Astrocyte of the hippocampus (primary cell): ENCODE measurements at places on chromosomes 11 and 22.

DNA sequence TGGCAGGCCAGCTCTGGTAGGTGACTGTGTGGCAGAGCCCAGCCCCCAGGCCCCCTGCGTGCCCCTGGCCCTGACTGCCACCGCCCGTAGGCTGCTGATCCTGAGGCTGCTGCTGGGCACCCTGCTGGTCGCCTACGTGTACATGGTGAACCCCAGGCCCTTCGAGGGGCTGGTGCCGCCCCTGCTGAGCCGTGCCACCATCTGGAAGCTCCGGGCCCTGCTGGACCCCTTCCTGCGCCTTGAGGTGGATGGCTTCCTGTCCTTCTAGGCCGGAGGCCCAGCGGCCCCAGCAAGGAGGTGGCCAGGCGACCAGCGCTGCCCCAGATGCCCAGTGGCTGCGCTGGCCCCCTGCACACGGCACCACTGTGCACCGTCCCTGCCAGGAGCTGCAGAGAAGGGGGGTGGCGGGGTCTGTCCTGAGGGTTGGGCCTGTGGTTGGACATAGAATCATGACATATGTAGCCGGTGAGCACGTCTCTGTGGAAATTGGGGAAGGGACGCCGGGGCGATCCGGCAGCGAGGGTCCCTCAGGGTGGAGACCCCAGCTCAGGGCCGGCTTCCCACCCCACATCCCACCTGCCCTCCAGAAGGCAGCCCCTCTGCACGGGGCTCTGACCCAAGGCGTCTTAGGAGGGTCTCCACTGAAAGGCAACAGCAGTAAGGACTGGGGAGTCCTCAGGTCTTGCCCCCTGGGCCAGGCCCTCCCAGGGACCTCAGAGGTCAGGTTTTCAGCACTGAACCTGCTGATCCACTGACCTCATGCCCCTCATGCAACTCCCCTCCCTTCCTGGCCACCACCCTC, 185.4 kb downstream of the IGLL1 start:
- DNase-seq, result no peak

- no peak for DNase-seq
Observed at GRCh38 chr11:64802370-64803157, 450 bp downstream of the MAP4K2 start.

- peak; percentile 43 for DNase-seq
Observed at GRCh38 chr11:77747381-77747969, 73.0 kb downstream of the RSF1 start.

GRCh38 chr11:13857828-13858227, 104.7 kb upstream of the SPON1 start:
- no peak for DNase-seq

GRCh38 chr11:109071712-109072524, 350.1 kb upstream of the C11orf87 start:
- peak; percentile 87 for DNase-seq

GRCh38 chr22:48936391-48936790, 891.3 kb downstream of the BRD1 start:
- no peak for DNase-seq

GRCh38 chr11:2383852-2384804, 7.0 kb downstream of the CD81 start:
- DNase-seq, result no peak

GRCh38 chr11:62069374-62069773, 54.4 kb upstream of the INCENP start:
- DNase-seq, result no peak

DNA sequence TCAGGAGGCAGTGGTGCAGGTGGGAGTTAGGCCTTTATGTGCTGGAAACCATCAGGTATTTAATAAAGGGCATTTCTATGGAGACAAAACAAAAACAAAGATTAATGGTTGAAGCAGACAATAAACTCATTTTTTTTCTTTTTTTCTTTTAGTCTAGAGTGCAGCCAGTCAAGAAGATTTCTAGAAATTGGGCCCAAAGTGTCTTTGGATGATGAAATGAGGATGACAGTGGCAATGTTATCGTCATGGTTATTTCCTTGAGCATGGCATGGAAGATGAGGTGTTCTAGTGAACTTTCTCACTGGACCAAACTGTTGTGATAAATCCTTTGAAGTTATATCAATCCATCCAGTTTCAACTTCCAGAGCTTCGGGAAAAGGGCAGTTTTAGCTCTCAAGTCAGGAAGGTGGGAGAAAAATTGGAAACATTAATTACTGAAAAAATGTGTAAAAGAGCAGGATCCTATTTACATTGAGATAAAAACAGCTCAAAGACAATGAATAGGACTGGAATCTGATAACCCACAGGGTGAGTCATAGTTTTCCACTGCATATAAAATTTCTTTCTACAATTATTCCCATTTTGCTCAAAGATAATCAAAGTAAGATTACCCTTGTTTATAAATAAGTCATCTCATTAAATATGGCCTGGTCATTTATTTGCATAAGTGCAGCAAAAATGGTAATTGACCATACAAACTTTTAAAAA, 33.0 kb downstream of the PRR5L start:
- DNase-seq, result peak; percentile 28

GRCh38 chr11:12172493-12173013, 62.2 kb downstream of the MICAL2 start:
- no peak for DNase-seq

GRCh38 chr22:32444068-32444467, 20.2 kb downstream of the BPIFC start:
- DNase-seq, result no peak

GRCh38 chr11:113885897-113886296, 10.5 kb upstream of the USP28 start:
- DNase-seq, result no peak

DNA sequence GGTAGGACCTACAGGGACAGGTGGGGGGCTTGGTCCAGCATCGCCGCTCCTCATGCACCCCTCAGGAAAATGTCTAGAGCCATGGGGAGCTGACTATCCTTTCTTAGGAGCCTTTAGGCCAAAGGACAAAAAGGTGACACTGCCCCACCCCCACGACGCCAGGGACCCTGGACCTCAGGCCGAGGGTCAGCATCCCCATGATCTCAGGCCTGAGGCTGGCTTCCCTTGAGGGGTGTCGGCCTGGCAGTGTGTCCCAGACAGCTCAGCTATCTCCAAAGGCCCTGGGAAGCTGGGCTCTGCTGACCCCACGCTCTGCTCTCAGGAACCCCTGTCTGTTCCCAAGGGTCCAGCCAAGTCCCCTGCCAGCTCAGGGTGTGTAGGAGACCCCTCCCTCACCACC, 16.3 kb downstream of the MRGPRG start:
- DNase-seq, result no peak

DNA sequence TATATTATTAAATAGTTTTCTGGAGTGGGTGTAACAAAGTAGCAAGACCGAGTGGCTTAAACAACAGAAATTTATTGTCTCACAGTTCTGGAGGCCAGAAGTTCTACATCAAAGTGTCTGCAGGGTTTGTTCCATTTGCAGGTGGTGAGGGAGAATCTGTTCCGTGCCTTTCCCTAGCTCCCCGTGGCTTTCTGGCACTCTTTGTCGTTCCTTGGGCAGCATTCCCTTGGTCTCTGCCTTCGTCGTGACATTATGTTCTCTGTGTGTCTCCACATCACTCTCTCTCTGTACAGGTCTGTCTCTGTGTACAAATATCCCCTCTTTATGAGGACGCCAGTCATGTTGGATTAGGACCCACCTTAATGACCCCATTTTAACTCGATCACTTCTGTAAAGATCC, 38.2 kb downstream of the LDLRAD3 start:
- no peak for DNase-seq

GRCh38 chr22:38417252-38418060, 37.5 kb downstream of the KCNJ4 start:
- DNase-seq, result no peak

DNA sequence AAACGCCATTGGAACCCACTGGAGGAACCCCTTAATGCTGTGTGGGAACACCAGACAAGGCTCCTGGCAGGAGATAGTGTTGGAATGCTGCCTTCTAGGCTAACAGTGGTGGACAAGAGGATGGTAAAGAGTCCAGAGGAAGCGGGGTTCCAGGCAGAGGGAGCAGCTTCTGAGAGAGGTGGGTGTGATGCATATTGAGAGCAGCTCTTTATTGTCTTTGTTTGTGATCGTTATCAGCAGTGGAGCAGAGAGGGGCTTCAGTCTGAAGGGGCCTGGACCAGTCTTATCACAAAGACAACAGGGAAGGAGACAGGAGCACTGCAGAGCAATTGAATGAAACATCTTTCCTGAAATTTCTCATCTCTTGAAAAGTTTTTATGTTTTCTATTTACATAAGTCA, 106.8 kb upstream of the PLET1 start:
- no peak for DNase-seq

GRCh38 chr11:82810326-82810725, 76.7 kb upstream of the FAM181B start:
- no peak for DNase-seq

DNA sequence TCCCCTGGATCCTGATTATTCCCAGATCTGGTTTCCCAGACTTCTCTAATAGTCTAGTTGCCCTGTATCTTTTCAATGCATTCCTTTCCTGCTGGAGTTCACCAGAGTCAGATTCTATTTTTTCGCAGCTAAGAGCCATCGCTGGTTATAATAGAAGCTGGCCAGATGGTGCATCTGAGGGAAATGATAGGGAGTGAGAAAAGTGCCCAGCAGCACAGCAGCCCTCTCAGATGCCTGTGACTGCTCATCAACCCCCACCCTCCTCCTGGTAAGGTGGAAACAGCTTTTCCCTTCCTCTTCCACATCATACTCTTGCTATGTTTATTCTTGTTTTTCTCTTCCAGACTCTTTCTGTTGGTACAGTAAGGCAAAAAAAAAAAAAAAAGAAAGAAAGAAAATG, 12.8 kb downstream of the OR8A1 start:
- no peak for DNase-seq

- DNase-seq, result no peak
Observed at GRCh38 chr22:44184006-44184405, 3.3 kb downstream of the PARVG start.

GRCh38 chr11:9066433-9066925, 24.9 kb downstream of the SCUBE2 start:
- no peak for DNase-seq

- DNase-seq, result no peak
Observed at GRCh38 chr22:36237462-36238372, 1.6 kb downstream of the APOL2 start.

DNA sequence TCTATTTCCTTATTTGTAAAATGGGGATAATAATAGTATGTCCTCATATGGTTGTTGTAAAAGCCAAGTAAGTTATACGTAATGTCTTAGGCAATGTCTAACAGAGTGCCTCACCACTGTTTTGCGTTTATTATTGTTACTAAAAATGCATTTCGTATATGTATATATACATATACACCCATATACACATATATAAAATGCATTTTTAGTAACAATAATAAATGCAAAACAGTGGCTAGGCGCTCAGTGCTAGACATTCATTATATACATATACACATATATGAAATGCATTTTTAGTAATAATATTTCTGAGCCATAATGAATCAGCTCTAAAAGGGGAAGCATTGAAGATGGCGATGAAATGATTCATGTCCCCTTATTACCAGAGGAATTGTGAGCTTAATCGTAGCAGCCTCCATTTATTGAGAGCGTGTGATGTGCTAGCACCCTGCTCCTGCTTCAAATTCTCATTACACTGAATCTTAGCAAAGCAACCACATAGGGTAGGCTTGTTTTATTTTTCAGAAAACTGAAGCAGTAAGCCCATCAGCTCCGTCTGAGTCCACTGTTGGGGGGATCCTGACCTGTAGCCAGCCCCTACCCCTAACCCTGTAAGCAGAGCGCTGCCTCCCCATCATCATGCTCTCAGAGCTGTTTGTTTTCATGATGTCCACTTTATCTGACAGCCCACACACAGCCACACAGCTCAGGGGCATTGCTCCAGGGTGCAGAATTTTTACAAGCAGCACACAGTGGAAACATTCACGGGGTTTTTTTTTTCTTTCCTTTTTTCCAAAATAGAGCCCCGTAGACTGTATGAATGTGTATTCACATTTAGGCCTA, 97.1 kb upstream of the NAV2 start:
- no peak for DNase-seq

- no peak for DNase-seq
Observed at GRCh38 chr11:76800466-76801200, 17.5 kb downstream of the TSKU start.

DNA sequence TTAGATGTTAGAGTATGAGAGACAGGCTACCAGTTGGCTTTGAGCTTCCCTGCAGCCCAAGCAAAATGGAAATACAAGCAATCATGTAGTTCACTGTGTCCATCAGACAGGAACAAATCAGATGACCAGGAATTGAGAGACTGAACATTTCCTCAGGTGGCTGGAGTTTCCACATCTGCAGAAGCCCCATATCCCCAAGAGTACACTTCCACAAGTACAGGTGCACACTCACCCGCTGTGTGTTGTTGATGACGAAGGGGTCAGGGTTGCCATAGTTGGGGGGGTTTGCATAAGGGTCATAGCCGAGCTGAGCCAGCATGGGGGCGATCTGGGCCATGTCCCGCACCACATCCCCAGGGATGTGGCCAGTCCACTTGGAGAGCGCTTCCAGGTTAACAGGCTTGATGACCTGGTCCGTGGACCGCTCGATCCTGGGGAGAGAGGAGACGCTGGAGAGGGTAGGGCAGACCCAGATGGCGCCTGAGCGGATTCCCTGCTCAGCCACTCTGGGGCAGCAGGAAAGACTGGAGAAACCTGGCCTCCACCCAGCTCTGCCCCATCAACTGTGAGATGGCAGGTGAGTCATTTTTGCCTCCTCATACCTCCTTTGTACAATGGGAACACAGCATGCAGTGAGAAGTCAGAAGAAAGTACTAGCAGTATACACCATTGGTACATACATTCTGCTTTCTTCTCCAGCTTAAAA, 23.9 kb upstream of the TFIP11 start:
- DNase-seq, result no peak

GRCh38 chr11:11463405-11463804, 110.4 kb upstream of the CSNK2A3 start:
- no peak for DNase-seq

GRCh38 chr11:92198268-92198667, 26.4 kb upstream of the FAT3 start:
- no peak for DNase-seq

GRCh38 chr11:68213135-68213515, at the start of gene KMT5B:
KMT5B (minus strand) TSS chr11:68213296; CDS start chr11:68190076, 23,220 bp downstream.
- DNase-seq, result peak; percentile 82

DNA sequence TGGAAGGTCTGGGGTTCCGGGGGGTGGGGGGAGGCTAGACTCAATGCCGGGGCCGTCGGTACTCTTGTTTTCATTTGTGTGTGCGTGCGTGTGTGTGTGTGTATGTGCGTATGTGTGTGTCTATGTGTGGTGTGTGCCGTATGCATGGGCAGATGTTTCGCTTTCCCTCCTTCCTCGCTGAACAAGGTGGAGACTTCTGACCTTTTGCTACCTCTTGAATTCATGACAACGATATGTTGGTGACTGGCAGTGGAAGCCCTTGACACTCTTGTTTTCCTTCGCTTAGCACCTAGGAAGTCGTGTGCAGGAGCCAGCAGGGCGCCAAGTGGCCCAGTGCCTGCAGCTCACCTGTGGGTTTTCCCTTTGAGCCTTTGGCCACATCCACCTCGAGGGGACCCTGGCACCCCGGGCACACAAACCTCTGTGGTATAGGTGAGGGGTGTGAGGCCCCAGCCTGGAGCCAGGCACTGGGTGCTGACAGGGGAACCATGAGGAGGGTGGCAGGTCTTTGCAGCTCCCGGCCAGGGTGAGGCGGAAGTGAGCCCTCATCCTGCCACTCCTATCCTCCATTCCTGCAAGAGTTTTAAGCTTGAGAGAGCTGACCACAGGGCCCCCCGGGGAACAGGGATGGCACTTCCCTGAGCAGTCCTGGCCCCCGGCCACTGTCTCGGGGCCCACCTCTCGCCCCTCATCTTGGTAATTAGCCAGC, 19.3 kb upstream of the TMEM191C start:
- no peak for DNase-seq
